ENCODE measurements at places on chromosomes 2 and 18. TPM values are rescaled to one million over a fixed set of nuclear protein-coding genes. Genes with fewer than 3 reads are reported as not detected.

Gene LYG2
- total RNA-seq, result not detected

Gene TRABD2A
- 0.98 TPM for total RNA-seq

DNA sequence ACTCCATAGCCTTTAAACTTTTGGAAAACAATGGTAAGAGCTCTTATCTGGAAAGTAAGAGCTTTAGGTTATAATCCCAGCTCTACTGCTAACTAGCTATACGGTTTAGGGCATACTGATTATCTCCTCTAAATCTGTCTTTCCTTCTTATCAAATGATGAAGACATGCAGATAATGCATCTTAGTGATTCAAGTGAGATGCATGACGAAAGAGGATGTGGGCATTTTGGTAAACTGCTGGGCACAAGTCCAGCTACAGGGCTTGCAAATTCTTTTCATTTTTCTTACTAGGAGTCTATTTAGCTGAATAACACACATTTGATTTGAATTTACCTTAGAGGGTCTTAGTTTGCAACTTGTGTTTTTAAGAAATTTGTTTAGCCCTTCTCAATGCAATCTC, 1604.8 kb upstream of the ZEB2 start:
- no peak overlapping the region for H3K27ac ChIP-seq
- no peaks in the 10 kb centered on the region for H3K27me3 ChIP-seq
- no peak overlapping the region for H3K4me3 ChIP-seq

Gene PXDN
- 72.6 TPM for total RNA-seq

DNA sequence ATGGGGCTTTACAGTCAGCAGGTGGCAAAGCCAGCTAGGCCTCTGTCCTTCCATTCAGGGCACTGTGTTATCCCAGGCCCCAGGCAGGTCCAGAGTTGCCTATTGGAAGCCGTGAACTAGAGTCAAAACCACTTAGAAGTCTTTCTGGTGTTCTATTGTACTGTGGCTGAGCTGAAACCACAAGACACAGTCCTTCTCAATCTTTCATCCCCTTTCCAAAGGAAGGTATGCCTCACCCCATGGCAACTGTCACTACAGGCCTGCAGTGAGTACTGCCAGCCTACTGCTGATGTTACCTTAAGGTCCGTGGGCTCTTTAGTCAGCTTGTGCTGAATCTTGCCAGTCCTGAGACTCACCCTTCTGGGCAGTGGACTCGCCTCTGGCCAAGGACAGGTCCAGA, 181.6 kb downstream of the GULP1 start:
- no peaks in the 10 kb centered on the region for H3K27me3 ChIP-seq
- no peak overlapping the region for H3K4me3 ChIP-seq
- no peak overlapping the region for H3K27ac ChIP-seq
- no peaks in the 10 kb centered on the region for H3K36me3 ChIP-seq
- DNase-seq, result no peak

DNA sequence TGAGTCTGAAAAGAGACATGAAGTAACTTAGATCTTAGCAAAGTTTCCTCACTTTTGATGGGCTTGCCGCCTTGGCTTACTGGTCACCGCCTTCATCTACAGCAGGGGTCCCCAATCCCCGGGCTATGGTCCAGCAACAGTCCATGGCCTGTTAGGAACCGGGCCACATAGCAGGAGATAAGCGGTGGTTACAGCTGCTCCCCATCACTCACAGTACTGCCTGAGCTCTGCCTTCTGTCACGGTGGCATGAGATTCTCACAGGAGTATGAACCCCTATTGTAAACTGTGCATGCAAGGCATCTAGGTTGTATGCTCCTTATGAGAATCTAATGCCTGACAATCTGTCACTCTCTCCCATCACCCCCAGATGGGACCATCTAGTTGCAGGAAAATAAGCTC, 72.9 kb downstream of the BIN1 start:
- H3K4me3 ChIP-seq, result no peak overlapping the region
- H3K27me3 ChIP-seq, result no peaks in the 10 kb centered on the region
- H3K4me1 ChIP-seq, result no peaks in the 10 kb centered on the region
- no peak for DNase-seq
- H3K36me3 ChIP-seq, result no peaks in the 10 kb centered on the region
- H3K27ac ChIP-seq, result no peak overlapping the region

Gene KYNU
- total RNA-seq, result 4.8 TPM

Gene LCT
- total RNA-seq, result not detected

Gene DCC
- not detected for total RNA-seq

GRCh38 chr2:232321156-232321816, 57.3 kb upstream of the ALPP start:
- no peaks in the 10 kb centered on the region for H3K27me3 ChIP-seq
- no peak for DNase-seq
- H3K27ac ChIP-seq, result no peak overlapping the region

Gene NTSR2
- not detected for total RNA-seq

Gene LIMS4
- total RNA-seq, result 0.87 TPM

Gene ABCB11
- total RNA-seq, result not detected

Gene MDH1B
- 0.63 TPM for total RNA-seq

Gene LIPG
- total RNA-seq, result 0.39 TPM

Gene OTOS
- not detected for total RNA-seq

DNA sequence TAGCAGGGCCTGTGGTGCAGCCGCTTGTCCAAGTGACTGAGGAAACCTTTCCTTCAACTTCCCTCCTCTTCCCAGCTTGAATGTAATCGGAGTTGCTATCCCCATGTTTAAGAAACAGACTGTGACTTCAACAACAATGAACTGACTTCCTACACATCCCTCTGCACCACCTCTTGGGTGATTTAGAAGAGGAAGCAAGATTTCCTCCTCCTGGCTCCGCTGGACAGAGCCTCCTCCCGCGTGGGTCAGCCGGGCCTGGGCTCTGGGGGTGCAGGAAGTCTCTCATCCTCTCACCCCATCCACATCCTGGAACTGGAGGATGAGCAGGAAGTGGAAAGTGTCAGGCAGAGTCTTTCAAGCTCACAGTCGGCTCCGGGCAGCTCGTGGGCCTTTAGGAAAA, 84.3 kb downstream of the GATA6 start:
- H3K4me3 ChIP-seq, result no peak overlapping the region
- H3K27ac ChIP-seq, result no peak overlapping the region
- no peaks in the 10 kb centered on the region for H3K36me3 ChIP-seq
- H3K27me3 ChIP-seq, result no peaks in the 10 kb centered on the region

GRCh38 chr18:33839452-33840211, 261.6 kb downstream of the ASXL3 start:
- H3K4me3 ChIP-seq, result no peak overlapping the region
- no peak overlapping the region for H3K27ac ChIP-seq
- no peaks in the 10 kb centered on the region for H3K4me1 ChIP-seq
- H3K27me3 ChIP-seq, result no peaks in the 10 kb centered on the region

DNA sequence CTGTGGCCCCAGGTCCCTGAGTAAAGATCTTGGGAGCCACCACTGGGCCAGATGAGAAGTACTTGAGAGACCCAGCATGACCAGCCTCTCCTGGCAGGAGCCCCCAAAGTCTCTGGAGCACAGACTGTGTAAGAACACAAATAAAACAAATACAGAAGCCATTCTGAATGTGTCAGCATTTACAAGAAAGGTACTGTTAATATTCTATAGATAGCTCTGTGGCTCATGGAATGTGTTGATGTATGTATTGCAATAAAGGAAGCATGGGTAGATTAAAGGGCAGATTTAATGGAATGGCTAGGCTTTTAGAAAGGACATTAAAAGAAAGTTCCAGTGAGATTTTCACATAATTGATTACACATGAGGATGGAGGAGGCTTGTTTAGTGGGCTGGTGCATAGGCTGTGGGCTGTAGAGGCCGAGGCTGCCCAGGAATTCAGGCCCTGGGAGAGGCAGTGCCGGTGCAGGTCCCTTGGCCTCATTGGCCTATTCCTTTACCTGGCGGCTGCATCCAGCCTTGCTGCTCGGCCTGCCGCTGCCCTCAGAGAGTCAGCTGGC, 127.7 kb upstream of the DLX2 start:
- H3K27me3 ChIP-seq, result peaks cover 10% of the 10 kb centered on the region
- H3K27ac ChIP-seq, result peak overlapping the region; percentile 47
- H3K36me3 ChIP-seq, result no peaks in the 10 kb centered on the region
- no peak overlapping the region for H3K4me3 ChIP-seq
- peaks cover 15% of the 10 kb centered on the region for H3K4me1 ChIP-seq

GRCh38 chr2:15588329-15588919, 3.2 kb upstream of the DDX1 start:
- H3K27me3 ChIP-seq, result no peaks in the 10 kb centered on the region
- H3K36me3 ChIP-seq, result no peaks in the 10 kb centered on the region
- no peak overlapping the region for H3K4me3 ChIP-seq
- no peaks in the 10 kb centered on the region for H3K4me1 ChIP-seq
- DNase-seq, result peak; percentile 55

Gene UGT1A10
- not detected for total RNA-seq

DNA sequence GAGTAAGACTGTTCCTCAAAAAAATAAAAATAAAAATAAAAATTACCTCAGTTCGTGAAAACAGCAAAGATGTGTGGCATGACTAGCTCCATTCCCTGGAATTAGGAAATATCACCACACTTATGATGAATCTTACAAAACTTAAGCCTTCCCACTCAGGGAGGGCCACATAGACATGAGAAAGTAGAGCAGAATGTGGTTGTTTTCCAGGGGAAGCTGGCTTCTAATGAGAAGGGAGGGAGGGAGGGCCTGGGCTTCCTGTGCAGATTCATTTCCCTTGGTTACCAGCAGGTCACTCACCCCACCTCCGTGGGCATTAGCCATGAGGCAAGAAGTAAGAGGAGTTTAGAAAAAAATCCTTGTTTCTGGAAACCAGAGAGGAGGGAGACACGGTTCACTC, 95.9 kb upstream of the RMDN2 start:
- no peaks in the 10 kb centered on the region for H3K27me3 ChIP-seq
- H3K4me3 ChIP-seq, result no peak overlapping the region
- H3K36me3 ChIP-seq, result no peaks in the 10 kb centered on the region
